ENCODE measurements at places on chromosomes 3 and 15.

DNA sequence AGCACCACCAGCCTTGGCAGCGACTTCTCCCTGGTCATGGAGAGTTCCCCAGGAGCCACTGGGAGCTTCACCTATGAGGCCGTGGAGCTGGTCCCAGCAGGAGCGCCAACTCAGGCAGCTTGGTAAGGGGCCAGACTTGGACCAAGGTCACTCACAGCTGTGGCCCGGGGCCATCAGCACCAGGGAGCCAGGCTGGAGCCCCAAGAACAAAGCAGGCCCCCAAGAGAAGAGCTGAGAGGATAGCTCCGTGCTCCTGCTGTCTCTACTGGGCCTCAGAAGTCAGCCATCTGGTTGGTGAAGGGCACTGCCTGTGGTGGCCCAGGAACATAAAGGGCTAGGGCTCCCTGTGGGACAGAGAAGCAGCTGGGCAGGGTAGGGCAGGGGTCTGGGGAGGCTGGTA, 14.7 kb upstream of the CPNE9 start:
- no peak for DNase-seq

- DNase-seq: no peak
These were observed 57.2 kb downstream of the CBLB start for GRCh38 chr3:105811518-105812193.

DNA sequence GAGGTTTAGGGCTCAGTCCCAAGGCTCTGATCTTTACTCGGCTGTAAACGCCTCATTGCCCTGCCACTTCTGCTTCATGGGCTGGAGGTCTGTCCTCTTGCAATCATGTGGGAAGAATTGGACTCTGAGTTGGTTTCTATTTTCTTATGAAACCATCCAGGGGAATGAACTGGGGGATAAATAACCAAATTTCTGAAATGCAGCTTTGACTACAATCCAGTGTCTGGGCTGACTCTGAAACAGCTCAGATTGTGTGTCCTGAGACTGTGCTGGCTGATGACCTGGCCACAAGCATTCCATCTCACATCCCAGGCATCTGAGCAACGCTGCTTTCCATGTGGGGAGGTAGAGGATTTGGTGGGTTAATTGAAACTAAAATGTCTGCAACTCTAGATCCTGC, 71.0 kb upstream of the GALNT15 start:
- DNase-seq: no peak

GRCh38 chr3:28210968-28211713, 30.3 kb upstream of the CMC1 start:
- no peak for DNase-seq

- no peak for DNase-seq
These were observed 30.4 kb upstream of the UMPS start for GRCh38 chr3:124699686-124700396.

GRCh38 chr15:64017591-64018163, 28.6 kb downstream of the DAPK2 start:
- DNase-seq: no peak
